ENCODE measurements at places on chromosomes 3 and 15.
A peak's percentile ranks its signal among the peaks of the same experiment; 100 is the strongest.

DNA sequence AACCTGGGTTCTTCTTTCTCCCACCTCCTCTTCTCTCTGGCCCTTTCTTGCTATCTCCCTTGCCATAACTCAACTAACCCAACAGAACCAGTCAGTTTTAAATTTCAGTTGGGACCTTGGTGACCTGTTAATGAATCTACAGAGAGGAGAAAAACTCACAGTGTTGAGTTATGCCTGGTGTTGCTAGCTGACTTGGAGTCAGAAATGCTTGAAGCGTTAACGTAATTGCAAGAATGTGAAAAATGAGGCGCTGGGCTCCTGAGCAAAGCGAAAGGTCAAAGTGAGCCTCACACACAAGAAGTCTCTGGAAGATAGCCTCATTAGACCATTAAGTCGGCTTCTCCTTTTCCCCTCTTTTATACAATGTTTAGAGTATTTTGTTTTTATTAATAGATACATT lies 18.4 kb downstream of the MEIS2 start:
- no peak for DNase-seq

DNA sequence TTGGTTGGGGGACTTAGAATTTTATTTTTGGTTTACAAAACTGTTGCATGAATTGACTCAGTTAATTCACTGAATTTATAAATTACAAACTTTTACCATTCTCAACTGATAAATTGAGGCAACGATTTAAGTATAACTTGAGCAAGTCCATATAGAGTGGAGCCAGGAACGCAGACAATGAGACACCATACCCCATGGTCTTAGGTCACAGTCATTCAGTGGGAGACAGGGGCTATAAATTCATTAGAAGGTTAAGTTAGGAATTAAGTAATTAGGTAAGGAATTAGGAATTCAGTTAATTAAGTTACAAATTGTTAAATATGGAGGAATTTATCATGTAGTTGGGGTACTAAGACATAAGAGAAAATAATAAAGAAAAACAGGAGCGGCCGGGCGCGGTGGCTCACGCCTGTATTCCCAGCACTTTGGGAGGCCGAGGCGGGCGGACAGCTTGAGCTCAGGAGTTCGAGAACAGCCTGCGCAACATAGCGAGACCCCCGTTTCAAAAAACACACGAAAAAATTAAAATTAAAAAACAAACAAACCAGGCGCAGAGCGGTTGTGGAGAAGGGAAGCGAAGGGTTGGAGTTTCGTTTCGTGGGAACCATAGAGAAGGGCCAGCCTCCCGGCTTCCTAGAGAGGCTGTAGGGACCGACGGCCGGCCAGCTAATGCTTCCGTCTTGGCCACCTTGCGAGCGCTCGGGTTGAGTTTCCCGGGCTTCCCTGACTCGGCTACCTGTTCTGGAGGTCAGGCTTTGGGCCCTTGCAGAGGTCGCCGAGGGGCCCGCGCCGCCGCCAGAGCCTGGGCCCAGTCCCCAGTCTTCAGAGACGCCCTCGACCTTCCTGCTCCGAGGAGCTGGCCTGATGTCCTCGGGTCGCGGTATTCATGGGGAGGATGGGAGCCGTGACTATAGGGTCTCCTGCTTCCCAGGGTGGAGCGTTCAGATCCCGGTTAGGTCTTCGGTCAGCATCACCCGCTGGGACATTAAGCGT lies at the start of gene ZNF619:
Gene ZNF619 (plus strand): TSS at position 645 of the 993 bp plus-strand sequence. CDS start 858 bp downstream, outside the sequence.
- peak; percentile 68 for DNase-seq

DNA sequence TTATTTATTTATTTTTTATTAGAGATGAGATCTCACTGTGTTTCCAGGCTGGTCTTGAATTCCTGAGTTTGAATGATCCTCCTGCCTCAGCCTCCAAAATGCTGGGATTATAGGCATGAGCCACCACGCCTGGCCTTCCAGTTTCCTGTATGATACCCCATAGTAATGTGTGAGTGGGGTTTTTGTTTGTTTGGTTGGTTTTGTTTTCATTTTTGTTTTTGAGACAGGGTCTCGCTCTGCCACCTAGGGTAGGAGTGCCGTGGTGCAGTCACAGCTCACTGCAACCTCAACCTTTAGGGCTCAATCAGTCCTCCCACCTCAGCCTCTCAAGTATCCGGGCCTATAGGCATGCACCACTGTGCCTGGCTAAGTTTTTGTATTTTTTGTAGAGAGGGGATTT lies 30.9 kb downstream of the GOLM2 start:
- DNase-seq, result peak; percentile 8

- no peak for DNase-seq
Measured at GRCh38 chr15:77225088-77225487, 154.2 kb upstream of the TSPAN3 start.

DNA sequence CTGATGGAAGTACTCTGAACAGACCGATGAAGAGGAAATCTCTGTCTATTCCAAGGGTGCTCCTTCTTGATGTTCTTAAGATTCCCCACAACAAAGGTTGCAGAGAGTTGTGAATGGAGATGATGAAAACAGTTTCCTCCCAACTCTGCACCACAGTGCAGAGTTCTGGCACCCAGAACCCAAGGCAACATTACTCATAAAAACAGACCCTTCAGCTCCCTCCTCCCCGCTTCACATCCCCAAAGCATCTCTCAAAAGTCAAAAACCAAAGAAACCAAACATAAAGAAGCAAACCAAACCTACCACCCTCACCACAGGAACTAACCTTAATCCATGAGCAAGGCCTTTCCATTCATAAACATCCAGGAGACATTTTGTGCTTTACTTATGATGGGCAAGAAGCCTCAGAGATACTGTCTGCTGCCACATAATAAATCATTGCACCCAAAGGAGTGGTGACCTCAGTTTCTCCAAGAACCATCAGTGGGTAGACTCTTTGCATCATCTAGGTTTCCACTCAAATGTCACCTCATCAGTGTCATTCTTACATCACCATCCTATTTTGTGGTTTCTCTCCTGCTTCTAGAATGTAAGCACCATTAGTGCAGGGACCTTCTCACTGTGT lies 13.2 kb downstream of the PCOLCE2 start:
- DNase-seq, result peak; percentile 12

DNA sequence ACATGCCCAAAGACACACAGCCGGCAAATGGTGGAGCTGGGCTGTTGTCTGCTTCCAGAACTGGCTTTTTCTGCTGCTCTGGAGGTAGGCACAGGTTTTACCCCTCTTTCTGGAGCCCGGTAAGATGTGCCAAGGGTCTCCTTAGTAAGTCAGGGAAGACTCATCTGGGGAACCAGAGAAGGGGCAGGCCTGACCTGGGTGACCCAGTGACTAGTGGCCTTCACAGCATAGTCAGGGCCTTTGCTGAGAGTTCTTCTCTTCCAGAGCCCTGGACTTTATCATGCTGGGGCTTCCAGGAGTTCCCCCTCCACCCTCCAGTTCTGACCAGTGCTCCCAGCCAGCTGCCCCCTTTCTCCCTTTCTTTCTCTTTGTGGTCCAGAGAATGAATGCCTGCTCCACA lies 3.2 kb downstream of the CD276 start:
- DNase-seq, result no peak

- no peak for DNase-seq
Measured at GRCh38 chr15:97023488-97023844, 693.0 kb downstream of the NR2F2 start.

DNA sequence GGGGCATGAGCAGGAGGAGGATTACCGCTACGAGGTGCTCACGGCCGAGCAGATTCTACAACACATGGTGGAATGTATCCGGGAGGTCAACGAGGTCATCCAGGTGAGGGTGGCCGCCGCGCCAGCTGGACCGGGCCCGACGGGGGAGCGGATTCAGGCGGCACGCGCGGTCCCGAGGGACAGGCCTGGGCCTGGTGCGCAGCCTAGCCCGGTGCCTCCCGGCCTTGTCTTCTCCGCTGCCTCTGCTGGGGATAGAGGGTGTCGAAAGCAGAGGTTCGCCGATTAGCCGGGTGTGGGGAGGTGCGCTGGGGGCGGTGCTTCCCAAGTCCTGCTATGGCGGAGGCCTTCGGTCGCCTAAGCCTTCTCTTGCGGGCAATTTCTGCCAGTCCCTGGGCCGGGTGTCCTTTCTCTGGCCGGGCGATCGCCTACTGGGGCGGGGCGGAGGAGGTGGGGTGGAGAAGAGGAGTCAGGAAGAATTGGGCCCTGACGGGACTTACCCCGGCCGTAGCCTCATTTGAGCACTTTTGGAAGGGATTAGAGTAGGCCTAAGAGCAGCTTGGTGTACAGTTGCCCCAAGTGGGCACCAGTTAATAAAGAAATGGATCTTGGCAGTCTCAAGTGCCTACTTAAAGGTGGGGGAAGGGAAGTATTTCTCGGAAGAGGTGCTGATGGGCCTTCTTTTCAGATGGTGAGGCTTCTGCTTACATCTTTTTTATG lies 940 bp downstream of the ARIH1 start:
- peak; percentile 81 for DNase-seq

- DNase-seq, result no peak
Measured at GRCh38 chr3:67937498-67938118, 283.2 kb upstream of the SUCLG2 start.

- DNase-seq, result no peak
Measured at GRCh38 chr15:81686021-81686420, 312.0 kb upstream of the TMC3 start.

GRCh38 chr15:71451130-71451529 lies 335.9 kb downstream of the THSD4 start:
- DNase-seq, result no peak

GRCh38 chr15:59812889-59813288 lies 123.8 kb upstream of the BNIP2 start:
- DNase-seq, result no peak

DNA sequence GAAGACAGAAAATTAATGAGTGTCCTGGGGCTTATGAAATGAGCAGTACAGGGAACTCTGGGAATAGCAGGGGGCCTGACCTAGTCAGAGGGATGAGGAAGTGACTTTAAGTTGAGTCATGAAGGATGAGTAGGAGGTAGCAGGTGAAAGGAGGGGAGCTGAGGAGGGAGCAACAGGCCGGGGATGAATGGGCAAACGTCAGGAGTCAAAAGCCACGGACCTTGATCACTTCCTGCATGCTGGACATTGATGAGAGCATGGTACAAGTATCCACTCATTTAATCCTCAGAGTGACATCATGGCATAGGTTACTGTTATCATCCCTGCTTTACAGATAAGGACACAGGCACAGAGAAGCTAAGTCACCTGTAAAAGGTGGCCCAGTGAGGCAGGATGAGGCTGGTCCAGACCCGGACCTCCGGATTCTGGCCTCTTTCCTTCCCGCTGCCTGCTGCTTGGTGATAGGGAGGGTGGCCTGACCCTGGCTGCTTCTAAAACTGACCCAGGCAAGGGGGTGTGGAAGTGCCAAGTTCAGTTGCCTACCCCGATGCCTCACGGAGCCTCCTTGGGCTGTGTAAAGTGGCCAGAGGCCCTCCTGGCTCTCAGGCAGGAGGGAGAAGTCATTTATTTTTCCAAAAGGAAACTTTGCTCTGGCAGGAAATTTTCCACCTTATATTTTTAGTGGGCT lies 7.6 kb downstream of the CORO2B start:
- no peak for DNase-seq

DNA sequence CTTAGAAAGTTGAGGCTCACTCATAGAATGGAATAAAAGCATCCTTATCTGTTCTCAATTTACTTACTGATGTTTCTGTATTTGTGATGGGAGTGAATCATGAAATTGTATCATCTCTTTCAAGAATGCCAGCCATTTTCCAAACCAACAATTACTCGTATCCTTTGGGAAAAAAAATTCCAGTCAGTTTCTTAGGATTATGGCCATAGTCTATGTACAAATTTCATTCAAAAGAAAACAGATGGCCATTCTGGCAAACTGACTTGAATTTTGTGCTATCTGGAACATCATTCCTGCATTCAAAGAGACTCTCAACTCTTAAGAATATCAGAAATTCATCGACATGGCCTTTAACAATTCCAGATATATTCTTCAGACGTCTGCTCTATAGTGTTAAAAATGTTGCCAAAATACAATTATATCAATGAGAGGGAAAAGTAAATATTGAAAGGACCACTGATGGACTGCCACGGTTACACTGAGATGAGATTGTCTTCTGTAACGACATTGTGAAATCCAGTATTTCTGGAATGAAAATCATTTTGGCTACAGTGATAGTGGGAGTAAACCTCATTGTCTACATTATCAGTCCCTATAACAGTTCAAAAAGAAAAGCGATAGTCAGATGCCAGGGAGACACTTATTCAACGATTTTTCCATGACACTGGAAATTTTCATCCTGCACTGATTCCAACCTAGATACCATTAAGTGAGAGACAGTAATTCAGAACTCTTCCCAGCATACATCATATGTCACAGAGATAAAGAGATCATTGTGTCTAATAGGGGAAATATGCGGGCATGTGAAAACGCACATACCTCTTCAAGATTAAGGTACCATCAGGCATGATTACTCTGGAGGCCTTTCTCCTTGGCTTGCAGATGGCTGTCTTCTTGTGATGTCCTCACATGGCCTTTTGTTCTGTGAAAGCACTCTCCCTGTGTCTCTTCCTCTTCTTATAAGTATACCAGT lies 953.8 kb upstream of the ALCAM start:
- no peak for DNase-seq

DNA sequence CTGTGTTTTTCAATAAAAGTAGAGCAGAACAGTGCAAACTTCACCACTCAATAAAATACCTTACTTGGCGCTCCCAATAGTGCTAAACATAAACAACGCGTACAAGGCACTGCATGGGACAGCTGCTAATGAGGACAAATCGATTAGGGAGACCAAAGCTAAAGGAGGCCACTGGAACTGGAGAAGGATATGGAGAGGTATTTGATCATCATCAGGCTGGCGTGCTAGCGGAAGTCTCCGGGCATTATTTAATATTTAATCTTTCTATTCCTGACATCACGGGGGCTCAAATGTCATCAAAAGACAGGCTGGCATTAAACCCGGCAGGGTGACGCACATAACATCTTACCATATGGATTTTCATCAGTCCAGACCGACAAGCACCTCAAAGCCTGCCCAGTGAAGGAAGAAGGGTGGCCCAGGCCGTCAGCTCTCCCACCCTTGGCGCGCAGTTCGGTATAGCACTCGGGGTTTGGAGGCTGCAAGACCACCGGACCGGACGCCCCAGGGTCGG lies 604 bp downstream of the CCPG1 start:
- DNase-seq, result no peak

GRCh38 chr3:174156200-174156599 lies 702.9 kb upstream of the NAALADL2 start:
- no peak for DNase-seq

Data from activated T-cell treated with anti-CD3 and anti-CD28 coated beads, Interleukin-2, amount 50 U/mL, for 72 hours (primary cell).